ENCODE measurements at places on chromosomes 1 and 21. TPM values are rescaled to one million over a fixed set of nuclear protein-coding genes. Genes with fewer than 3 reads are reported as not detected.

TMEM50B gene
- total RNA-seq, result 18.5 TPM

TBX19 gene
- total RNA-seq, result 0.53 TPM

ABCA4 gene
- total RNA-seq, result 0.15 TPM

ATP6V1G3 gene
- total RNA-seq, result not detected

PADI2 gene
- total RNA-seq, result 0.60 TPM

LRRIQ3 gene
- total RNA-seq, result 0.35 TPM

PLA2G2D gene
- total RNA-seq, result not detected

KLHDC7A gene
- total RNA-seq, result not detected

MUL1 gene
- total RNA-seq, result 14.6 TPM

MAN1A2 gene
- 35.8 TPM for total RNA-seq

CNST gene
- 46.5 TPM for total RNA-seq

CFHR2 gene
- total RNA-seq, result not detected

LGR6 gene
- total RNA-seq, result not detected

CHIA gene
- total RNA-seq, result not detected

CD53 gene
- total RNA-seq, result not detected

GUCA2A gene
- not detected for total RNA-seq

DYNLT5 gene
- total RNA-seq, result 0.15 TPM

BRINP3 gene
- total RNA-seq, result not detected

OR2M3 gene
- total RNA-seq, result not detected

OR2T35 gene
- not detected for total RNA-seq

EDARADD gene
- total RNA-seq, result not detected

ST6GALNAC3 gene
- total RNA-seq, result 0.12 TPM

DRAXIN gene
- total RNA-seq, result 2.3 TPM

TNFRSF18 gene
- not detected for total RNA-seq

FCRLB gene
- 0.83 TPM for total RNA-seq

SYCP1 gene
- not detected for total RNA-seq

PRAMEF6 gene
- not detected for total RNA-seq

RUNX1 gene
- 12.3 TPM for total RNA-seq

TP73 gene
- total RNA-seq, result not detected

RAB3B gene
- 3.7 TPM for total RNA-seq

CLCA4 gene
- total RNA-seq, result not detected

DIPK1A gene
- 5.0 TPM for total RNA-seq

CRYAA gene
- not detected for total RNA-seq

KIF21B gene
- under 0.01 TPM for total RNA-seq

CLDN8 gene
- not detected for total RNA-seq

THBS3 gene
- total RNA-seq, result 52.5 TPM

NOTCH2NLA gene
- total RNA-seq, result 83.5 TPM

GPX7 gene
- 12.8 TPM for total RNA-seq

PKLR gene
- total RNA-seq, result not detected

RPE65 gene
- not detected for total RNA-seq

DCDC2B gene
- total RNA-seq, result not detected

CBR3 gene
- 10.4 TPM for total RNA-seq

E2F2 gene
- not detected for total RNA-seq

KCNN3 gene
- not detected for total RNA-seq

Measured in smooth muscle cell of the coronary artery (primary cell).